ENCODE measurements at places on chromosomes 11 and 22.

GRCh38 chr11:131671734-131672133 is 301.3 kb downstream of the NTM start:
- no peak for DNase-seq

DNA sequence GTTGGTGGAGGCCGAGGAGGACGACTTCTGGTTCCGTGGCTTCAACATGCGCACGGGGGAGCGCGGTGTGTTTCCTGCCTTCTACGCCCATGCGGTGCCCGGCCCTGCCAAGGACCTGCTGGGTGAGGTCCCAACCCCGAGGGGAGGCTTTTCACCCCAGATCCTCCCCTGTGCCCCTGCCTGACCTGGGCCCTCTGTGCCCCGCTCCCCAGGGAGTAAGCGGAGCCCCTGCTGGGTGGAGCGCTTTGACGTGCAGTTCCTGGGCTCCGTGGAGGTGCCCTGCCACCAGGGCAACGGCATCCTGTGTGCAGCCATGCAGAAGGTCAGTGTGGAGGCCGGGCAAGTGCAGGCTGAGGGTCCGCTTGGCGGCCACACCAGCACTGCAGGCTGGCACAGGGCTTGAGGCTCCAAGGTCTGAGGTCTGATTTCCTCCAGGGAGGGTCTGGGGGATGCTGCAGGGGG is 5.1 kb downstream of the MAPK8IP2 start:
- no peak for DNase-seq

DNA sequence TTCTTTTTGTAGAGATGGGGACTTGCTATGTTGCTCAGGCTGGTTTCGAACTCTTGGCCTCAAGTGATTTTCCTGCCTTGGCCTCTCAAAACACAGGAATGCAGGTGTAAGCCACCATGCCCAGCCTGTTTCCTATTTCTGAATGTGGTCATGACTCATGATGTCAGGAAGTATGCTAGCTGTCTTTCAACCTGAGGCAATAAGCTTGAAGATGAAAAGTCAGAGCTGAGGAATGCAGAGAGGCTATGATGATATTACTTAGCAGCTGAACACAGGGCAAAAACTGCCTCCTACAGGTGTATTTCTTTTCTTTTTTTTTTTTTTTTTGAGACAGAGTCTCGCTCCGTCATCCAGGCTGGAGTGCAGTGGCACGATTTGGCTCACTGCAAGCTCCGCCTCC is 9.0 kb upstream of the NUCB2 start:
- no peak for DNase-seq

DNA sequence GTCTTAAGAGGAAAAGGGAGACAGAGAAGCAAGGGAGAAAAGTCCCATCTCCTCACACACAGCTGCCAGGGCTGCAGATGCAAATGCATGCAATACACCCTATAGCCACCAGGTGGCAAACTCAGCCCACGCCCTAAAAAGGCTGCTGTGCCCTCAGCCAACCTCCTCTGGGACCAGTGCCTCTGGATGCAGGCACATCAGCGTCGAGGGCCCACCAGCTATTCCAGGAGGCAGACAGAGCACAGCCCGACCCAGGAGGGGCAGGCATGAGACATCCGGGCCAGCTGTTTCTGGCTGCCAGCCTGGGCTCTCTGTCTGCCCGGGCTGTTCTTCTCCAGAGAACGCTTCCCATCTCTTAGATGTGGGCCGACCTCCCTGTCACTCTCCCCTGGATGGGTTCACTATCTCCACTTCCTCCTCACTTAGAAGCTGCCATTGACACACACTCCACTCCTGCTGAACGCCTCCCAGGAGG is 39.7 kb downstream of the TPBGL start:
- peak; percentile 82 for DNase-seq

GRCh38 chr11:75954039-75954438 is 139.0 kb downstream of the UVRAG start:
- no peak for DNase-seq

GRCh38 chr11:132646890-132647289 is 885.4 kb downstream of the OPCML start:
- DNase-seq = no peak

GRCh38 chr11:34222030-34222429 is 116.6 kb downstream of the NAT10 start:
- no peak for DNase-seq

DNA sequence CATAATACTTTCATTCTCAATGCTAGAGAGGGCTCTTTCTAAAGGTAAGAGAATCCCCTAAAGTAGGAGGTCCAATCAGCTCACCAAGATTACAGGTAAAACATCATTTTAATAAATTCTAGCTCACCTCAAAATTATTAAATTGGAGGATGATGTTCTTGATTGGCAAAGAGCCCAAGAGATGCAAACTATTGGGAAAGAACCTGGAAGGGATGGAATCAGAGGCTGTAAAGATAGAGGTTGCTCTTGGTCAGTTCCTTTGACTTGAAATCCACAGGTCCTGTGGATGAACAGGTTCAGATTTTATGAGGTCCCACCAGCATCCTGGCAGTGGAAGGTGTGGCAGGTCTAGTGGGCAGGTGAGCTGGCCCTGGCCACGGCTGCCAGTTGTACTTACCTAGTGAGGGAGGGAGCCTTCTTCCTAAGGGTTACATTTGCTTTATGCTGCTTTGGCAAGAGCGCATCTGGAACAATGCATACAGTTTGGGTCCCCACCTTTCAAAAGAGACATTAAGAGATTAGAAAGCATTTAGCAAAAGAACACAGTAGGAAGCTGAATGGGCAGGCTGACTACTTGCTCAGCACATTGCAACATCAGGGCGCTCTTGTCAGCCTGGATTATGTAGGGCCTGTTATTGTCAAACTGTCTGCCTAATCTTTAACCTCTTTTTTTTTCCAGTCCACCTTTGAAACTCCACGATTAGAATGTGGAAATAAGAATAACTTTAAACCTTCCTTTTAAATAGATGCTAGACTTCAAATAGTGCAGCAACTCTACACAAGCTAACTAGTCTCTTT is 97.0 kb downstream of the RDX start:
- no peak for DNase-seq

- no peak for DNase-seq
These were observed 123.6 kb downstream of the ARL14EP start for GRCh38 chr11:30446520-30446919.

DNA sequence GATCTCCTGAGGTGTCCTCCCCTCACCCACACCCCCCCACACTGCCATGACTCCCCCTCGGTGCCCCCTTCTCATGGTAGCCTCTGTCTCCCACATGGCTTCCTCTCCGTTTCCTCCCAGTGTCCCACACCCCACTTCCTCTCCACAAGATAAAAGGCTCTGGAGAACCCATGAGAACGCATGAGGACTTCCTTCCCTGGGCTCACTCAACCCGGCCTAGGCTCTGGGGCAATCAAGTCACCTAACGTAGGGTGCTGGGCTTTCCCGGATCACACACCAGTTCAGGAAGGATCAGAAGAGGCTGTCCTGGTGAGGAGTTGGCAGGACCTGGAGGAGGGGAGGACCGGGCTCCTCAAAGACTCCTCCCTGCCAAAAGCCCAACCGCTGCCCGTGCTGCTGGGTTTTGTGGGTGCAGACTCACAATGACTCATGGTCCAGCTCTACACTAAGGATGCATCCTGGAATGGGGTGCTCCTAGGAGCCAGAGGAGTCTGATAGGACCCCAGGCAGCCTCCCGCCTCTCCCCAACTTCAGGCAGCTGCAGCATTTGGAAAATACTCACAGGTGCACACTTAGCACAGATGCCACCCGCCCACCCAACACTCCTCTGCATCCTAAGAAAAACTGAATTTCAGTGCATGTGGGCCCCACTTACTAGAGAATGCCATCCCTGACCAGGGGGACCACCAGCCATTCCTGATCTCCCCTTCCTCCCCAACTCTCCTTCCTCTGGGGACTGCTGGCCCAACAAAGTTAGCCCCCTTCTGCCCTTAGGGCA is 21.0 kb downstream of the SLC22A12 start:
- no peak for DNase-seq

GRCh38 chr22:46448333-46448732 is 89.1 kb downstream of the CELSR1 start:
- DNase-seq = no peak

GRCh38 chr22:47035425-47035881 is 273.0 kb downstream of the TBC1D22A start:
- no peak for DNase-seq

DNA sequence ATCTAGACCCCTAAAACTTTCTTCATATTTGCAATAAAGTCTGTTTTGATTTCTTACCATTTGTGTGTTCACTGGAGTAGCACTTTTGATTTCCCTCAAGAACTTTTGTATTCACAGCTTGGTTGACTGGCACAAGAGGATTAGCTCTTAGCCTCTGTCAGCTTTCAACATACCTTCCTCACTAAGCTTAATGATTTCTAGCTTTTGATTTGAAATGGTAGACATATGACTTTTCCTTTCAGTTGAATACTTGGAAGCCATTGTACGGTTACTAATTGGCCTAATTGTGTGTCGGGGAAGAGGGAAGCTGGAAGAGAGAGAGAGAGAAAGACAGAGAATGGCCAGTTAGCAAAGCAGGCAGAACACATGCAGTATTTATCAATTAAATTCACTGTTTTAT is 180.5 kb downstream of the ARHGAP42 start:
- no peak for DNase-seq

- DNase-seq = no peak
These were observed 11.0 kb downstream of the CHST1 start for GRCh38 chr11:45654231-45655011.

- peak; percentile 36 for DNase-seq
These were observed 25.6 kb downstream of the PARVB start for GRCh38 chr22:44049486-44050231.

- peak; percentile 90 for DNase-seq
These were observed 26.7 kb downstream of the RRP8 start for GRCh38 chr11:6576471-6577373.

- DNase-seq = no peak
These were observed 1038.5 kb downstream of the JRKL start for GRCh38 chr11:97428247-97428790.

DNA sequence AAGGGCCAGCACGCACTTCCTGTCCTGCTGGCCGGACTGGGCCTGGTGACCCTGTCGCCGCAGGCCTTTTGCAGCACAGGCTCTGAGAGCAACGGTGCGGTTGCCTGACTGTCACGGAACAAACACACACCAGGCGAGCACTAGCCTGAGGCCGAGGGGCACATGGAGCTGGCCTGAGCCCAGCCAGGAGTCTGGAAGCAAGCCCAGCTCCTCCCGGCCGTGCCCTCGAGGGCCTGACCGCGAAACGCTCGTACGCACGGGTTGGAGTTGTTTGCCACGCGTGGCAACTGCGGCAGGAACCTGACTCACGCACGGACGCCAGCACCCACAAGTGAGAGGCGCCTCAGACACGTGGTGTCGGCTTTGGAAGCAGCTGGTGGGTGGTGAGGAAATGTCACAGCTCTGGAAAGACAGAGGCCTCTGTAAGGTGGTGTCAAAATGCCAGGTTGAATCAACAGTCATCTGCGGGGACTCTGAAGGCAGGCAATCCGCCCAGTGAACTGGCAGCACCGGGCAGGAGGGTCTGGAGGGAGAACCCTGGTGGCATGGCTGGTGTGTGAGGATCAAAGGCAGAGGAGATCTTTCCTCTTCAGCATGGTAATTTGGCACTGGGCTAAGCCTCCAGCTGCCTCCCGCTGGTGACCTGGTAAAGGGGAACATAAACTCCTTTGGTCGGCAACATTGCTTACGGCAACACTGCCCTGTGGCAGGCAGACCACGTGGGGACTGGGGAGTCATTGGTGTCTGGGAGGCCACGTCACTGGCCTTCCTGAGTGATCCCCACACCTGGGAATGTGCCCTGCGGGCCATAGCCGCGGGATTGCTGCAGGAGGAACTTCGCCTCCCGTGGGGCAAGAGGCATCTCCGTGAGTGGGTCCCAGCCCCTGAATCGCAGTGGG is 15.3 kb upstream of the IL17REL start:
- no peak for DNase-seq

- DNase-seq = no peak
These were observed 532 bp downstream of the EIF4G2 start for GRCh38 chr11:10808235-10808552.

DNA sequence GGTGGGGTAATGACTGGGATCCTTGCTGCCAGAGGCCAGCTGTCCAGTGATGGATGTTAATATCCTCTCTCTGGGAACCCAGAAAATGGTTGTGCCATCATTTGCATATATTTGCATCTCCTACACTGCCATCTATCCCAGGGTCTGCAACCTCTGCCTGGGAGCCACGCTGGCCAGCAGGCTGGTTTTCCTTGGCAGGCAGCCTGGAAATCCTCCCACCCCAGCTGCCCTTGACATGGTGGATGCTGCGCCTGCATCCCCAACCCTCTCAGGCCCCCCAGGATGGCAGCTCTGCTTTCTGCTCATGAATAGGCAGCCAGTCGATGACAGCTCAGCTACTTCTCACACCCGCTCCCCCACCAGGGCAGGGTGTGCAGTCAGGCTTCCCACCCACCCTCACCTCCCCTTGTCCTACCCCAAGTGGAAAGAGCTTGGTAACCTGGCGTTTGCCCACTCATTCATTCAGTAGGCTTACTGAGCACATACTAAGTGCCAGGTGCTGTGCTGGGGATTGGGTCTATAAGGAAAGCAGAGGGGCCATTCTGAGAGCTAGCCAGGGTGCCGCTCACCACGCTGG is 202.5 kb downstream of the TRIM29 start:
- no peak for DNase-seq

GRCh38 chr11:90753546-90753945 is 530.7 kb upstream of the CHORDC1 start:
- DNase-seq = no peak

GRCh38 chr11:82183346-82183745 is 550.3 kb downstream of the FAM181B start:
- DNase-seq = no peak

- no peak for DNase-seq
These were observed 67.3 kb upstream of the CREB3L1 start for GRCh38 chr11:46210133-46210636.

DNA sequence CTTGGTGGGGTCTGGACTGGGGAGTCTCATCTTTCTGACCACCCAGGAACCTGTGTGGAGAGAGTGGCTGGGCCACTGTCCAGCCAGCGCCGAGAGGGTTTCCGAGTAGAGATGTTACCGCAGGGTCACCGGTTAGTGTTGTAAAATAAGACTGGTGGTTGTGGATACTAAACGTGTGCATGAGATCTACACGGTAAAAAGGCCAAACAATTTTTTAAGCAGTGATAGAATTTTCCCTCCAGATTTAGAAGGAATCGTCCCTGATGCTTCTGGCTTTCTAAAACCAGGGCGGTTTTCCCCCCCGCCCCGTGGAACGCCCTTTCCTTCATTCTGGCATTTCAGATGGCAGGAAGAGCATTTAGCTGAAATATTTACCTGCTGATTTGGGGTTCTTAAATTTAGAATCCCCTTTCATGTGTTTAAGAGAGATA is 72.6 kb upstream of the PPARA start:
- DNase-seq = no peak

DNA sequence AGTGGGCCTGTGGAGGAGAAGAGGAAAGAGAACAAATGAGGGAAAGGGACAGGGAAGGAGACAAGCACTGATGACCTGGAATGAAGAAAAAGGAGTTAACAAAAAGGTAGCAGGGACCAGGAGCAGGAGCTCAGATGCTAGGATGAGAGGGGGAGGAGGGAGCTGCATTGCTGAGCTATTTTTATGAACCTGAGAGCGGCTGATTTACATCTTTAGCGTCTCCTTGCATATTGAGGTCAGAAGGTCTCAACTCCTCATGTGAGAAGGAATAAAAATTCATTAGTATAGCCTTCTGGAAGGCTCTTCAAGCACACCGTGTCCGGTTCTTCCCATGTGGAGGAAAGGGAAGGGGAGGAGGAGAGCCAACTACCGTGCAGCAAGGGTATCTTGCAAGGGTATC is 33.1 kb upstream of the LRRC55 start:
- DNase-seq = no peak

- no peak for DNase-seq
These were observed 68.3 kb upstream of the POU2AF2 start for GRCh38 chr11:111177037-111177871.

GRCh38 chr11:119172513-119172912 is 4.0 kb downstream of the NLRX1 start:
- DNase-seq = no peak
